B cell (primary cell): ENCODE measurements at places on chromosomes 6 and 20. TPM values are rescaled to one million over a fixed set of nuclear protein-coding genes. Genes with fewer than 3 reads are reported as not detected.

GRCh38 chr20:17959257-17959627 lies 9.4 kb downstream of the SNX5 start:
- H3K36me3 ChIP-seq: no peaks in the 10 kb centered on the region
- H3K4me1 ChIP-seq: peaks cover 96% of the 10 kb centered on the region

DNA sequence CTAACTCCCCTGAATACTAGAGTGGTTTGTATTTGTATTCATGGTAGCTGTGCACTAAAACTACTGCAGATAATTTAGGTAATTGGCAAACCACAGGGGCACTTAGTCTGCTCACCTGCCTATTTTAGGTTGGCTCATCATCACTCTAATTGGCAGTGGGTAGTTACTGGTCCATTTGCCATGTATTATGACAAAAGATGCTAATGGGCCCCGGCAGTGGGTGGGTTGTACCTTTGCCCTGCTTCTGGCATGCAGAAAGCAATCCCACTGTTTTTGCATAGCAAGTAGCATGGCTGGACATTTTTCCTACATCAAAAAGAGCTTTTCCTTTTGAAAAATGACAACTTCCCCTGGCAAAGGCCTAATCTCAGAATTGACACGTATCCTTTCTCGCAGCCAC lies 741.4 kb upstream of the MAP3K7 start:
- H3K4me3 ChIP-seq: no peak overlapping the region
- no peaks in the 10 kb centered on the region for H3K4me1 ChIP-seq
- no peak for DNase-seq
- no peaks in the 10 kb centered on the region for H3K27me3 ChIP-seq

DNA sequence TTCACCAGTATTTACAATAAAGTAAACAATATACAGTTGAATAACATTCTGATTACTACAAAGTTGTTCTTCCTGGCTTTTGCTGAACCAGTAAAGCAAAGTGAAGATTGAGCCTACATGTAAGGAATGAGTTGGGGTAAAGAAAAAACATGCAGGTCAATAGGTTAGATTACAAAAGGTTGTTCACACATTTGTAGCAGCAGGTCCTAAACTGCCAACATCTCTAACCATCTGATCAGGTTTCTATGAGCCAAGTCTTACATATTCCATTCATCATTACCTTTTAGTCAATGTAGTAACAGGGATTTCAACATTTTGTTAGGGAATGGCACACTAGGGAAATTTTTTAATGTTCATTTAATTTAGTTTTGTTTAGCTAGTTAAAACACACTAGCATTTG lies 9.3 kb upstream of the CALHM6 start:
- H3K27me3 ChIP-seq: no peaks in the 10 kb centered on the region
- H3K36me3 ChIP-seq: no peaks in the 10 kb centered on the region
- no peak for DNase-seq
- peaks cover 18% of the 10 kb centered on the region for H3K4me1 ChIP-seq
- no peak overlapping the region for H3K4me3 ChIP-seq

The PRND gene
- 0.03 TPM in 2 replicates for polyA plus RNA-seq

- no peaks in the 10 kb centered on the region for H3K36me3 ChIP-seq
- no peaks in the 10 kb centered on the region for H3K27me3 ChIP-seq
- H3K4me1 ChIP-seq: no peaks in the 10 kb centered on the region
- H3K4me3 ChIP-seq: no peak overlapping the region
These were observed 25.8 kb downstream of the NKAIN2 start for GRCh38 chr6:123829302-123829953.

- H3K36me3 ChIP-seq: no peaks in the 10 kb centered on the region
- H3K27ac ChIP-seq: peak within 1 kb of the TSS; percentile 89
- H3K4me3 ChIP-seq: peak within 1 kb of the TSS; percentile 91
- H3K27me3 ChIP-seq: no peaks in the 10 kb centered on the region
- DNase-seq: peak; percentile 87
These were observed at the start of gene CGAS for GRCh38 chr6:73452107-73452461. Gene CGAS, minus strand, starts transcription at chr6:73452297. Its CDS starts 116 bp downstream, at chr6:73452181.
